ENCODE measurements at places on chromosomes 5 and 9. TPM values are rescaled to one million over a fixed set of nuclear protein-coding genes. Genes with fewer than 3 reads are reported as not detected.

- DNase-seq = no peak
Measured at GRCh38 chr5:171593401-171593800, 174.0 kb downstream of the FGF18 start.

DNA sequence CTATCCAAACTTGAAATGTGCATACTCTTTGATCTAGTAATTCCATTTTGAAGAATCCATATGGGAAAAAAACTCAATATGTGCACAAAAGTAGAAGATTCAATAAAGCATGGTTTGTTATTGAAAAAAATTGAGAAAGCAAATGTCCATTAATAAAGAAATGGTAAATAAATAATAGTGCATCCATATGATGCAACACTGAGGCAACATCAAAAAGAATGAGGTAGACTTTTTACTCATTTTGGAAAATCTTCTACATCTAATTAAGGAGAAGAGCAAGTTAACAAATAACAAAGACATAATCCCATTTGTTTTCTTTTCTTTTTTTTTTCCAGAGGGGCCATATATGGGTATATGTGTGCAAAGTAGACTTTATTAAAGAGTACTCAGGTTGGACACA lies 52.5 kb upstream of the FST start:
- DNase-seq = no peak

DNA sequence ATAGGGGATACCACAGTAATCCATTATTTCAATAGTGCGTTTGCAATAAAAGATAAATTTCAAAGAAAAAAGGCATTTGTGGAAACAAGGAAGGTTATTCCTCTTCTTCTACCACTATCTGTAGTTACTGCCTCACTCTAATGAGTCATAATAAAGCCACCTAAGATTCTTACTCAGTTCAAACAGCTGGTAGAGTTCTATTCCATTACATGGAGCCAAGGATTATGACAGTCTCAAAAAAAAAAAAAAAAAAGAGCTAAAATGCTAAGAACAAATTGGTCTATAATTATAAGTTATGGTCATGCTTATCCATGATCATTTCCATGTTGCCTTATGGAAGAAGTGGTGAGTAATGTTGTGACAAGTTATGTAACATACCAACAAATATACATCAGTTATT lies 46.3 kb downstream of the DENND1A start:
- DNase-seq = no peak

GRCh38 chr5:14730466-14730865 lies 65.9 kb downstream of the OTULIN start:
- no peak for DNase-seq

- DNase-seq = no peak
Measured at GRCh38 chr5:132408965-132409364, 39.5 kb downstream of the SLC22A5 start.

DNA sequence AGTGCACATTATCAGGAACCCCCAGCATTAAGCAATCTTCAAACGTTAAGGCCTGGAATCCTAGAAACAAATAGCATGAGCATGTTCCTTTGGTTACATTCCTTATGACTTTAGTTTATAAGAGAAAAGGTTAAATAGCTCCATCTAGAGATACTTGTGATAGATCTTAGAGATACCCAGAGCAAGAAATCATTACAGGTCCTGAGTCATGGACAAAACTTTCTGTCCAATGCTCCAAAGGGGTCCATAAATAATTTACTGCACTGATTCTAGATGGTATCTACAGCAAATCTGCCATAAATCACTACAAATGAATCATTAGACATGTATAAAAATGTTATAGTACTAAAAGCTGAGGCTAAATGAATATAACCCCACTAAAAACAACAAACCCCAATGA lies 139.6 kb downstream of the HTR1A start:
- no peak for DNase-seq

- no peak for DNase-seq
Measured at GRCh38 chr9:122354536-122355199, 16.2 kb upstream of the PTGS1 start.

DNA sequence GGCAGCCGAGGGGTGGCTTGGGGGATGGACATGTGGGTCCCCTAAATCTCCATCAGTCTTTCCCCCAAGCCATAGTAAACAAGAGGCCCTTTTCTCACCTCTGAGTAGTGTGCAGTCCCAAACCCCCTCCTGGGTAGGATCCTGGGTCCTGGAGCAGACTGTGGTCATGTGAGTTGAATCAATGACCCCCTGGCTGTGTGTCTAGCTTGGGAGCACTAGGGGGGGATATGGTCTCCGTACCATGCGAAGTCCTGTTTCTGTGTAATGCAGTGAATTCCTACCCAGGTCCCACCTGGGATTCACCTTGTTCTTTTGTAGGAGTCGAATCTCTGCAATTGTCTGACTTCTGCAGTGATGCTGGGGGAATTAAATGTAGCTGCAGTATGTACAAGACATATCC lies 66.2 kb downstream of the FGF18 start:
- no peak for DNase-seq

GRCh38 chr5:176631383-176632200 lies 1.1 kb downstream of the EIF4E1B start:
- no peak for DNase-seq

DNA sequence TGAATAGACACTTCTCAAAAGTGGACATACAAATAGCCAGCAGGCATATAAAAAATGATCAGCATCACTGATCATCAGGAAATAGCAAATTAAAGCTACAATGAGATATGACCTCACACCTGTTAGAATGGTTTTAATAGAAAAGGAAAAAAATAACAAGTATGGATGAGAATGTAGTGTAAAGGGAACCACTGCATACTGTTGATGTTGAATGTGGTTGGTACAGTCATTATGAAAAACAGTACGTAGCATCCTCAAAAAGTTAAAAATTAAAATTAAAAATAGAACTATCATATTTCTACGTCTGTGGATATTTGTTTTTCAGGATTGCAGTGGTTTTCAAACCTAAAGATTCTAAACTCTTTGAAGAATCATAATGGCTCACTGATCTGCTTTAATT lies 215.1 kb upstream of the NREP start:
- DNase-seq = no peak

DNA sequence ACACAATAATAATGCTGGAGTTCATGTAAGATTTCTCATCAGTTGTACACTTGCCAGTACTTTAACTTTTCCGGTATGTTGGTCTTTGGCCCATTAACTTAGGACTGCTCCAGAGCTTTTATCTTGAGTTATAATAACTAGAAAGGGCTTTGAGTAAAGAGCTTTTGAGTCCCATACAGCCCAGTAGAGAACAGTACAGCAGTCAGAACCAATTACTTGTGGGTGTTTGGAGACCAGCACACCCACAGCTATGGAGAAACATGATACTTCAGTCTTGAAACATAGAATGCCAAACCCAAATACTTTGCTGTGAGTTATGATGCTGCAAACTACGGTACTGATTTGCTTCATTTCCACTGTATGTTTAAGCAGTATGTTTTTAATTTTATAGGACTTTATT lies 374.3 kb downstream of the CCDC171 start:
- DNase-seq = no peak

DNA sequence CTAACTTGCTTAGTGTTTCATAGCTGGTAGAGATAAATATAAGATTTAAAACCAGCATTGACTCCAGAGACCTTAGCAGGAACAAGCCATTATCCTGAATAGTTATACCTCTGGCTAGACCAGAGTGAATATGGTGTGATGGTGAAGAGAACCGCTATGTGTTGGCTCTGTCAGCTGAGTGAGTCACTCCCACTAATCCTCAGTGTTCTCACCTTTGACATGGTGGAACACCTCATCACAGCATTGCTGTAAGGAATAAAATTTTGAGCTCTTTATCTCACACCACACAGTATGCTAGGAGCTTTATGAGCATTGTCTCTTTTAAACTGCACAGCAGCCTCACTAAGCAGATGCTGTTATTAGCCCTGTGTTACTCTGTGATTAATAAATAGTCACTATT lies 90.7 kb upstream of the DHFR start:
- DNase-seq = no peak

- no peak for DNase-seq
Measured at GRCh38 chr5:7874639-7875038, 5.7 kb downstream of the MTRR start.

- no peak for DNase-seq
Measured at GRCh38 chr9:81776834-81777233, 87.5 kb upstream of the TLE1 start.

GRCh38 chr9:18994263-18994916 lies 38.6 kb downstream of the SAXO1 start:
- DNase-seq = no peak

DNA sequence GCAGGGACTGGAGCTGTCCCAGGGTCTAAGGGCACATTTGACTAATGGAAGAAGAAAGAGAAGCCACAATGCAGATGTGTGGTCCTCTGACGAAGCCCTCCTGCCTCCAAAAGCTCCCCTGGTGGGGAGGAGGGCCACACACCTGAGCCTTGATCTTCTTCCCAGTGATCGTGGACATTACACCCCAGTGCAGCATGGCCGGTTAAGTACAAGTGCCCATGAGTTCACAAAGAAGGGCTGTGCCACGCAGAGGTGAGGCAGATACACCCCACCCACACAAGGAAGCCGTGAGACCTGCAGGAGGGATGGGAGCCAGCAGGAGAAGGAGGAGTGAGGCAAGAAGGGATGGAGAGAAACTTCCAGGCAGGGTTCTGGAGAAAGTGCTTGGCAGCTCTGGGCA lies 199.0 kb upstream of the MVB12B start:
- no peak for DNase-seq

- DNase-seq = peak; percentile 60
Measured at GRCh38 chr9:81849631-81850259, 78.5 kb upstream of the SPATA31D4 start.

DNA sequence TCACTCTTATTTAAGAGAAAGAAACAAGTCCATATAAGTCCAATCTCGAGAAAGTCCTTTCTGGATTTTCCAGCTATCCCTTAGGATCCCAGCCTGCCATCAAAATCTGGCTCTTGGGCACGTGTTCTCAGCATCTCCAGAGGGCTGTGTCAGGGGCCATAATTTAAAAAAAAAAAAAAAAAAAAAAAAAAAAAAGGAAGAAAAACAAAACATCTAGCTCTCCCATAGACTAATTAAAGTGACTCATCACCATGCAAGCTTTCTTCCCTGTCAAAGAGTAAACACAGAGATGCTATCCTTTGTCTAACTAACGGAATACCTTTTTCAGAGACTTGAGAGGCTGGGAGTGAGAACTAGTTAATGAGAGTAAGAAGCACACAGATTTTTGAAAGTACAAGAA lies 44.9 kb upstream of the MYO10 start:
- DNase-seq = no peak

Gene SPINK7
- total RNA-seq = not detected

Gene CDH9
- total RNA-seq = not detected

Gene TXN
- 498 TPM for total RNA-seq

Gene PLPP7
- total RNA-seq = 0.40 TPM

Gene SLC36A2
- total RNA-seq = not detected

Measured in colonic mucosa (tissue), 4 donors.